ENCODE measurements at places on chromosomes 1 and 21.

DNA sequence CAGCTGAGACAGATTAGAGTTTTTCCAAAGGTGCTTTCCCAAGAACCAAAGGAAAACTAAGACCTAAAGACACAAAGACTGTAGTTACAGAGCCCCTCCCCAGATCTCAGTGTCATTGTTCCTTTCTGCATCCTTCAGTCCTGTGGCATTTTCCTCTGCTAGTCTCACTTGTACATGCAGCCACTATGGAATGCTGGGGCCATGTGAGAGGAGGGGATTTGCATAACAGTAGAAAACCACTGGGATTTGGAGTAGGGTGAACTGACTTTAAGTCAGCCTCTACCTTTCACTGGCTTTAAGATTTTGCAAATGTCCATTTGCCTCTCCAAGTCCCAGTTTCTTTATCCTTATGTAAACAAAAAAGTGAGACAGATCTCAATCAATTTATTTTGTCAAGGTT is 119.4 kb upstream of the F3 start:
- DNase-seq: no peak

DNA sequence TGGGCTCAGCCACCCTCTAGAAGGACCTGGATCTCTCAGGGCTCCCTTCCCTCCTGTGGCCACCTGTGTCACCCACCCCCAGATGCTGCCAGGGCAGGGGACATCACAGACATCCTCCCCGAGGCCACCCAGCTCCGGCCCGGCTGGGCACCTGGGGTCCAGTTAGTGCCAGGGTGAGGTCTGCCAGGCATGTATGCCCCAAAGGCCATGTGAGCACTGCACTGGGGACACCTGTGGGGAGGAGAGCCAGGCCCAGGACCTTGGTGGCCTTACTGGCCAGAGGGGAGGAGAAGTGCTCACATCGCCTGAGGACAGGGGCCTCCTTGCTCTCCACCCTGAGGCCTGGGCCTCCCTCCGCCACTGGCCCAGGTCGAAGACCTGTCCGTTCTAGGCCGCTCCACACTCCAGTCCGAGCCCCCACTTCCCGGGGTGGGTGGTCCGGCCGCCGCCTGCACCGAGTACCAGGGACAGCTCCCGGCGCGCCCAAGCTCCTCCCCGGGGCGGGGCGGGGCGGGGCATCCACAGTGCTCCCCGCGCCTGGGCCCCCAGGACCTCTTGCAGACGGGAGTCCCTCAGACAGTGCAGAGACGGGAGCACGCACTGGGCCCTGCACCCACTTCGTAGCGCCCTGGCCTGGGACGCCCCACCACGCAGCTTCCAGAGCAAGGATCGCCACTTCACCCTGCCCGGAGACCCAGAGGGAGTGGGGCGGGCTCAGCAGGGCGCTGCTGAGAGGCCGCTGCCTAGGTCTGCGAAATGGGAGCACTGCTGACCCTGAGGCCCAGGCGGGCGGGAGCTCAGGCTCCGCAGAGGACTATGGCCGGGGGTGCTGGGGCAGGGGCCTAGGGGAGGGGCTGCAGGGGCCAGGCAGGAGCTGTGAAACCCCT is 34.3 kb upstream of the CCDC27 start:
- no peak for DNase-seq

DNA sequence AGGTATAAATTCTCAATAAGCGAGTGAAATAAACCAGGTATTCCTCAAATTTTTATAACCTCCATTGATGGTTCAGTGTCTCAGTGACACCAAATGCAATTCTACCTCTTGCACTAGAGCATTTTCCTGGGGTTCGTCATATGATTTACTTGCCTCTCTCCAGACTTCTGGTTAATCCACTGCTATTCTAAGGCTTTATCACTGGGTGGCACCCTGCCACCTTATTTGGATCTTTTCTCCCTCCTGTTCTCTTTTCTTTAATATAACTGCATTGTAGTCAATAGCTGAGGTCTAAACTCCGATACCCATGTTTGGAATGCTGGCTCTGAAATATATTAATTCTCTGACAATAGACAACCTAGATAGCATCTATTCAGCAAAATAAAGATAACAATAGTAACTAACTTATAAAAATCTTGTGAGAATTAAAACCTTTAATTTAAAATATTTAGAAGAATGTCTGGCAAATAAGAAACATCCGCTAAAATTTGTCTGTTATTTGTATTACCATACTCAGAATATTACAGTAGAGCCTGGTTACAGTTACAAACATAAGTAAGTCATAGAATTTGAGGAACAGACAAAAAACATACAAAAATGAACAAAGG is 436.4 kb downstream of the PLA2G4A start:
- peak; percentile 29 for DNase-seq

GRCh38 chr1:61978796-61979195 is 215.9 kb upstream of the L1TD1 start:
- no peak for DNase-seq

DNA sequence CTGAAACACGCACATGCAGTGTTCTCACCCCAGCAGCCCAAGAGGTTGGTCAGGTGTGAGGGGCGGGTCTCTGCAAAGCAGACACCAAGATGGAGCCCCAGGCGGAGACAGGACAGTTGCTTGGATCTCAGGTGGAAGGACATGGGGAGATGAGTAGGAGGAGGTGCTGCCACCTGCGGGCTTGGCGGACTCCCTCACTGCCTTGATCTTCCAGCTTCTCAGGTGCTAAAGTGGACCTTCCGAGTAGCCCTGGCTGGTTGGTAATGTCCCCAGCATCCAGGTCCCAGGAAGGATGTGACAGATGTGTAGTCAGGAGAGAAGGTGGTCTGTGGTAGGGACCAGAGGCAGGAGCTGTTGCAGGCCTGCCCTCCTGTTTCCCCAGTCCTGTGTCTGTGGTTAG is 114.1 kb downstream of the AJAP1 start:
- DNase-seq: no peak

- no peak for DNase-seq
These were observed 25.4 kb downstream of the ECE1 start for GRCh38 chr1:21264898-21265297.

- DNase-seq: no peak
These were observed 535 bp upstream of the DISC1 start for GRCh38 chr1:231625975-231626534.

DNA sequence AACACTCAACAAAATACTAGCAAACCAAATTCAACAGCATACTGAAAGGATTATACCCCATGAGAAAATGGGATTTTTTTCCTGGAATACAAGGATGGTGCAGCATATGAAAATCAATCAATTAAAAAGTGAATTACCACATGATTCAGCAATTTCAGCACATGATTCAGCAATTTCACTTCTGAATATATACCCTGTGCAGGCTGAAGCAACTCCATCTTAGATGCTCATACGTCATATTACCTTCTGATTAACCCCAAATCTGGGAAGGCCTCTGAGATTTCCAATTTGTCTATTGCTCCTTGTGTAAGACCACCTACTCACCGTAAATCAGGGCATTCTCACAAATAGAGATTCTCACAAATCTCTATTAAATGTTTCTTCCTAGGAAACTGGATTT is 43.8 kb upstream of the ERO1B start:
- no peak for DNase-seq

DNA sequence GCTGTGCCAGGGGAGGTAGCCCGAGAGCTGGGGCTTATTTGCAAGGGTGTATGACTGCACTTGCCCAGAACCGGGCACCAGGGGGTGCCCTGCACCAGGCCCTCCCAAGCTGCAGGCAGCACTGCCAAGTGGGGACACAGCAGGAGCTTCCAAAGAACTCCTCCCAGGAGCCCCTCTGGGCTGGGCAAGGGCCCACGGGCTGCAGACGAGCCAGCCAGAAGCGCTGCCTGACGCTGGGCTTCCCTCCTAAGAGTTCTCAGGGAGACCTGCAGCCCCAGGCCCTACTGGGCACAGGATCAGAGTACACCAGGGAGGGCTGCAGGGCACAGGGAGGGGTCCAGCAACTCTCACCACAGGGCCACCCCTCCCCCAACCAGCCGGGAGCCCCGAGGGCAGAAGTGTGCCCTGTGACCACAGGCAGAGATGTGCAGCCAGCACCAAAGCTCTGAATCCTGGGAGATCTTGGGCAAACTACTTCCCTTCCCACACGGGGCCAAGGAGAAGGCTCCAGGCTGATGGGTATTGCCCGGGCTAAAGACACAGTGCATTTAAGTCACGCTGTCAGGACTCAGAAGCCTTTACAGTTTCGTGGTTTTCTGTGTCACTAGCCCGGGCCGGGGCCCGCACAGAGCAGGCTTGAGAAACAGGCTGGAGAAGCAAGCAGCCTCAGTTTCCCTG is 63.4 kb downstream of the KCNAB2 start:
- peak; percentile 30 for DNase-seq

GRCh38 chr1:172431204-172431603 is 10.7 kb downstream of the C1orf105 start:
- DNase-seq: no peak

DNA sequence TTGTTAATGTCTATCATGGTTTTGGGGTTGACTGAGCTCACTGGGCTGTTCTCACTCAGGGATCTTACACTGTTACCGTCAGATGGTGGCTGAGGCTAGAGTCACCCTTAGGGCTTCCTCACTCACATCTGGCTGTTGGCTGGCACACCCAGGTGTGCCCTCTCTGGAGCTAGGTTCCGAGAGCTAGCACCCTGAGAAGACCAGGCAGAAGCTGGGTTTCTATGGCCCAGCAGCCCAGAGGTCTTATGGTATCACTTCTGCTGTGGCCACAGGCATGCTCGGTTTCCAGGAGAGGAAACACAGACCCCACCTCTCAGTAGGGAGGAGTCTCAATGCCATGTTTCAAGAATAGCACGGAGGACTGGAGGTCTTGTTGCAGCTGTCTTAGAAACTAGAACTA is 20.7 kb upstream of the KIF1B start:
- no peak for DNase-seq

GRCh38 chr1:218462587-218462986 is 117.5 kb downstream of the TGFB2 start:
- DNase-seq: peak; percentile 62

GRCh38 chr1:31939484-31940329 is 1.5 kb upstream of the PTP4A2 start:
- peak; percentile 64 for DNase-seq

GRCh38 chr21:32590130-32590529 is 4.8 kb upstream of the TCP10L start:
- no peak for DNase-seq

GRCh38 chr1:31583082-31583994 is 7.0 kb downstream of the TINAGL1 start:
- no peak for DNase-seq

DNA sequence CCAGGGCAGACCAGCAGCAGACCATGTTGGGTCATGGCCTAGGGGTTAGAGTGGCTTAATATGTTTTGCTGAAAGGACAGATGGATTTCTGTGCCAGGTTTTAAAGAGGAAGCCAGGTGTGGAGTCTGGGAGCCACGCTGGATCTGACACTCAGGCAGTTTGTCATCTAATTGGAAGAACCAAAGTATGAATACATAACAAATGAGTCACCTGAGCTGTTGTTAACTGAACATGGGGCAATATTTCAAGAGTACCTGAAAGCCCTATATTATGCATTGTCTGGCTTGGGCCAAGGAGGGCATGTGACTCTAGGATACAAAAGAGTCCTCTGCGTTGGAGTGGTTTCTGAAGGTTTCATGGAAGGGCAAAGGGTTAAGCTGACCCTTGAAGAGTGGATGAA is 70.6 kb downstream of the LMO4 start:
- no peak for DNase-seq

DNA sequence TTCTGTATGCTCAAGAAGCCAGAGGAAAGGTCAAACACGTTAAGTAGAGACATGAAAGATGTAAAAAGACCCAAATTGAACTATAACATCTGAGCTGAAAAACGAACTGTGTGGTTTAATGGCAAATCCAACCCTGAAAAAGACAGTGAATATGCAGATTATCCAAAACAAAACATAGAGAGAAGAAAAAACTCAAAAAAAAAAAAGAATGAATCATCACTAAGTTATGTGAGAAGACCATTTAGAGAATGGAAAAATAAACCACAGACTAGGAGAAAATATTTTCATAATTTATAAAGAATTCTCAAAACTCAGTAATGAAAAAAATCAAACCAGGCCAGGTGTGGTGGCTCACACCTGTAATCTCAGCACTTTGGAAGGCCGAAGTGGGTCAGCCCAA is 253.3 kb downstream of the PLPP3 start:
- peak; percentile 22 for DNase-seq

- DNase-seq: no peak
These were observed 1.2 kb downstream of the SLC37A1 start for GRCh38 chr21:42514883-42515228.

DNA sequence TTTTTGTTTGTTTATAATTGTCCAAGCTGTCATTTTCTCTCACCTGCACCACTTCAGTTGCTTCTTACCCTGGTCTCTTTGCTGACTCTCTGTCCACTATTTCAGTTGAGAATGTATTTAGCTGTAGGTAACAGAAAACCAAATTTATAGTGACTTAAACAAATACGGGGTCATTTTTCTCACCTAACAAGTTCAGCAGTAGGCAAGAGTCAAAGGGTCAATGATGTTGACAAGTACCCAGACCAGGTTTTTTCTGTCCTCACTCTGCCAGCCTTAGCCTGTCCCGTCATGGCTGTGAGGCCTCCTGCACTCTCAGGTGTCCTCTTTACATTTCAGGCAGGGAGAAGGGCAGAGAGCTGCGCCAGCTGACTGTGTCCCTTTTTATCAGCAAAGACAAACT is 11.8 kb downstream of the RIIAD1 start:
- no peak for DNase-seq

DNA sequence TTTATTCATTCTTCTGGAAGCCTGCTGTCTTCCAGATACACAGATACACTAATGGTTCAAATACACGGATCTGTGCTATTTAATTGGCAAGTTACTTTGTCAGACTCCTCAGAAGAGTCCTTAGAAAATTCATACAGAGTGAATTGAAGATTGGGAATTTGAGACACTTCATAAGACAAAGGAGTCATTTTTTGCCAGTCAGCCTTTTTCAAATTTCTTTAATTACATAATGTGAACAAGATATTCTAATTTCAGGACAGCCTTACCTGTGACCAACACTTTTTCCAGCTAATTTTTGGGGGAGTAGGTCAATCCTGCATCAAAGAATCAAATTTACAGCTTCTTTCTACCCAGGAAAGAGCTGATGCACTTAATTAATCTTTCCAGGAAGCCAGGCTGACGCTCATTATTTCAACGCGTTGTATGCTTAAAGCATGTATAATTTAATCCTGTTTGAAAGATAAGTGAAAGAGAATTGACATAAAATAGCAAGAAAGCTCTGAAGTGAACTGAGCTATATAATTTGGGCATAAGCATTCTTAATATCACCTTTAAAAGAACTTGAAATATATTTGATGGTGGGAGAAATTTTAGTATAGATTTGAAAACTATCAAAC is 12.8 kb upstream of the NRIP1 start:
- DNase-seq: no peak

DNA sequence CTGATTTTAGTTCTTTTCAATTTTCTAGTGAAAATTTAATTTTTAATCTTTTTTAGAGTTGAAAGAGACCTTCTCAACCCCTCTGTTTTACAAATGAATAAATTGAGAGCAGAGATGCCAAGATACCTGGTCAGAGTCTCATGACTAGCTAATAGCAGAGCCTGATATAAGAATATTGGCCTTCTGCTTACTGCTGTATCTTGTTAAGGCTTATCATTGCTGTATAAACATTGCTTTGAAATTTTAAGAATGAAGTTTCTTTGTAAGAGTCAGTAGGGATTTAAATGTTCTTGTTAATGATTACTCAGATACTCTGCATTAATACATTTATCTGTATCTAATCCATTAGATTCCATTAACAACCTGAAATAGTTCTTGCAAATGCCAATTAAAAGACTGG is 9.8 kb downstream of the XPR1 start:
- DNase-seq: no peak

GRCh38 chr1:25546193-25546592 is 2.8 kb downstream of the LDLRAP1 start:
- no peak for DNase-seq

Measured in fibroblast of the aortic adventitia (primary cell).